Tibial nerve (tissue), 4 donors: ENCODE measurements at places on chromosomes 2 and 18. TPM values are rescaled to one million over a fixed set of nuclear protein-coding genes. Genes with fewer than 3 reads are reported as not detected.

GRCh38 chr2:162748566-162749215, 89.9 kb downstream of the KCNH7 start:
- no peaks in the 10 kb centered on the region for H3K4me1 ChIP-seq
- no peaks in the 10 kb centered on the region for H3K27me3 ChIP-seq
- H3K27ac ChIP-seq, result no peak overlapping the region
- H3K4me3 ChIP-seq, result no peak overlapping the region
- DNase-seq, result no peak

- no peaks in the 10 kb centered on the region for H3K27me3 ChIP-seq
- H3K27ac ChIP-seq, result no peak overlapping the region
- H3K4me3 ChIP-seq, result no peak overlapping the region
- no peaks in the 10 kb centered on the region for H3K4me1 ChIP-seq
- H3K36me3 ChIP-seq, result no peaks in the 10 kb centered on the region
These were observed 259.2 kb downstream of the IKZF2 start for GRCh38 chr2:212892193-212892592.

DNA sequence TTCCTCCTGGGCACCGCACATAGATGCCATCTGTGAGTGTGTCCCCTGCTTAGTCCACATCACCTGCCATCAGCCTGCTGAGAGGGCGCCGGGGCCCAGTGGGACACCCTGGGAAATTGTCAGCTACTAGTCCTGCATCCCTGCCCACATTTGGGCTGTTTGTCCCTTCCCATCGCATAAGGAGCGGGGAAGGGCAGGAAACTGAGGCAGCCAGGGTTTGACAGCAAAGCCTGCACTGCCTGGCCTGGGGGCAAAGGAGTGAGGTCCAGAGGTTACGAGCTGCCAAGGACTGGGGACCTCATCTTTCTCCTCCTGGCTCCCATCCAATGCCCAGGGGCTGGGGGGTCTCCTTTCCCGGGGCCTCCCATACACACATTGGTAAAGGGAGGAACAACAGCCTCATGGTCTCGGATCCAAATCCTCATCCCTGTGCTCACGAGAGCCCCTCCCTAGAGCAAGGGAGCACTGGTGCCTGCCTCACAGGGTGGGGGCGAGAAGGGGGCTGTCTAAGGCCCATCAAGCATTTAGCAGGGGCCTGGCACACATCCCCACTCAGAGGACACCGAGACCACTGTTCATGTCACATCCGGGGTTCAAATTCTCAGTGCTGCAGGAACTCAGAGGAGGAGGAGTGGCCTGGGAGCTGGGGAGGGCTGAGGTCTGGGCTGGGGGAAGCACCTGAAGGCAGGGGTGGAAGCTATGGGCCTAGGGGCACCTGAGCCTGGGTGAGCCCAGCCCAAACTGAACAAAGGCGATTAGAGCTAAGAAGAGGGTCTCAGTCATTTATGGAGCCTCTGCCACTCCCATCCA, 113.8 kb downstream of the SMAD7 start:
- H3K27me3 ChIP-seq, result no peaks in the 10 kb centered on the region
- H3K4me1 ChIP-seq, result no peaks in the 10 kb centered on the region
- no peak for DNase-seq
- no peak overlapping the region for H3K27ac ChIP-seq
- H3K4me3 ChIP-seq, result no peak overlapping the region

DNA sequence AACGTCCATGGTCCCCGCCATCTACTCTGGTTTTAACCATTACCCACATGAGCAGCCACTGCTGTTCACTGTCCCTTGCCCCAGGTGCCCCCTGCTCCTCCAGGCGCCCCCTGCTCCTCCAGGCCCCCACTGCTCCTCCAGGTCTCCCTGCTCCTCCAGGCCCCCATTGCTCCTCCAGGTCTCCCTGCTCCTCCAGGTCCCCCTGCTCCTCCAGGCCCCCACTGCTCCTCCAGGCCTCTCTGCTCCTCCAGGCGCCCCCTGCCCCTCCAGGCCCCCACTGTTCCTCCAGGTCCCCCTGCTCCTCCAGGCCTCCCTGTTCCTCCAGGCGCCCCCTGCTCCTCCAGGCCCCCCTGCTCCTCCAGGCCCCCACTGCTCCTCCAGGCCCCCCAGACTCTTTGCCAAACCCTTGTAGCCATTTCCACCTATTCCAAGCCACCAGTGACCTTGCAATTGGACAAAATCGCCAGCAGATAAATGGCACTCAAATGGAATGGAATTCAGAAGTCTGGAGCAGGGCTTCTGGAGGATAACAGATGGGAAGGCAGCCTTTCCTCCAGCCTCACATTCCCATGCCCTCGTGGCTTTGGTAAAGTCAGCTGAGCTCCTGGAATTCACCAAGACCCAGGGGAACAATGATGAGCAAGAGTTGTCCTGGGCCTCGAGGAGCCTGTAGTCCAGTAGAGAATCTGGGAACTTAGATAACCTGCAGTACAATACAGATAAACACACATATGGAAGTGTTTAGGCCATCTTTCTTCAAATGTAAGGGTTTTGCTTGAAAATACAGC, 13.3 kb upstream of the RPL31 start:
- peaks cover 10% of the 10 kb centered on the region for H3K4me1 ChIP-seq
- DNase-seq, result no peak
- H3K4me3 ChIP-seq, result no peak overlapping the region
- no peaks in the 10 kb centered on the region for H3K27me3 ChIP-seq
- no peaks in the 10 kb centered on the region for H3K36me3 ChIP-seq

- DNase-seq, result no peak
- no peak overlapping the region for H3K27ac ChIP-seq
- peaks cover 34% of the 10 kb centered on the region for H3K4me1 ChIP-seq
- no peak overlapping the region for H3K4me3 ChIP-seq
These were observed 7.6 kb upstream of the TRIB2 start for GRCh38 chr2:12709207-12709522.

GRCh38 chr2:113278742-113279139, at the start of gene PAX8:
Gene PAX8 (minus strand): TSS chr2:113278921. CDS start chr2:113278394, 527 bp downstream.
- H3K36me3 ChIP-seq, result no peaks in the 10 kb centered on the region
- DNase-seq, result no peak
- peaks cover 7% of the 10 kb centered on the region for H3K27me3 ChIP-seq

DNA sequence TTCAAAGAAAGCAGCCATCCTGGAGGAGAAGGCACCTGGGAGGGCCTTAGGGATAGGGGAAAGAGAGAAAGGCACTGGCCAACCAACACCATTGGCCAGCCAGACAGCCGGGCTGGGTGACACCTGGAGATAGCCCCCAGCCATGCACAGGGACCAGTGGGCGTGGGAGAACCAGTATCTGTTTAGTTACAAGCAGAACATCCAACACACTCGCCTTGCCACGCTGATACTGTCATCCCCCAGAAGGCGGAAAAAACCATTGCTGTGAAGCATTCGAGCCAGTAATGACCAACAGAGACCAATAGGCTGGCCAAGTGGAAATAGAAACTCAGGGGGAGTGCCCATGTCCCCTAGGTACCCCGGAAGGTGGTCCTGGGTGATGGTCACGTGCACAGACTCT, 15.5 kb downstream of the ASPRV1 start:
- no peaks in the 10 kb centered on the region for H3K4me1 ChIP-seq
- no peak overlapping the region for H3K4me3 ChIP-seq
- no peaks in the 10 kb centered on the region for H3K36me3 ChIP-seq
- no peak overlapping the region for H3K27ac ChIP-seq
- DNase-seq, result no peak
- H3K27me3 ChIP-seq, result no peaks in the 10 kb centered on the region

GRCh38 chr2:228681426-228681825, 499.9 kb upstream of the SPHKAP start:
- H3K27ac ChIP-seq, result no peak overlapping the region
- no peaks in the 10 kb centered on the region for H3K36me3 ChIP-seq
- no peak for DNase-seq
- no peaks in the 10 kb centered on the region for H3K27me3 ChIP-seq
- no peaks in the 10 kb centered on the region for H3K4me1 ChIP-seq

- DNase-seq, result peak; percentile 20
- H3K4me1 ChIP-seq, result no peaks in the 10 kb centered on the region
- no peaks in the 10 kb centered on the region for H3K27me3 ChIP-seq
- H3K36me3 ChIP-seq, result no peaks in the 10 kb centered on the region
- no peak overlapping the region for H3K4me3 ChIP-seq
These were observed 799.7 kb upstream of the ACVR2A start for GRCh38 chr2:147045113-147045512.

GRCh38 chr2:59538398-59538911, 1015.0 kb downstream of the BCL11A start:
- DNase-seq, result no peak
- H3K36me3 ChIP-seq, result no peaks in the 10 kb centered on the region
- H3K27ac ChIP-seq, result no peak overlapping the region
- H3K4me1 ChIP-seq, result no peaks in the 10 kb centered on the region
- no peaks in the 10 kb centered on the region for H3K27me3 ChIP-seq
- no peak overlapping the region for H3K4me3 ChIP-seq

DNA sequence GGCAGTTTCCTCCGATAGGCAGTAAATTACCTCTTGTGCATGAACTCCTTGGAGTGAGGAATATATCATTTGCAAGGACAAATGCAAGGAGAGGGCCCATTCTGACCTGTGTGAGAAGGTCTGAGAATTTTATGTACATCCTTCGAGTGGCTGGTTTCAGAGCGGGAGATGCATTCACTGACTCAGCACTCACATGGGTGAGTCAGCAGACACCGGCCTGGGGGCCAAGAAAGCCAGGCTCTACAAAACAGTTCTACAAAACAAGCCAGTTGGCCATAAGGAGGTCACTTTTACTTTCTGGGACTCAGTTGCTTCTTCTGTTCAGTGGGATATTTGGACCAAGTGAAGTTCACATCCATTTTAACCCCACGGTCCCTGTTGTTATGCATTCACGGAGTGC, 35.3 kb downstream of the CYP26B1 start:
- no peak overlapping the region for H3K4me3 ChIP-seq
- H3K36me3 ChIP-seq, result no peaks in the 10 kb centered on the region
- DNase-seq, result no peak
- H3K27me3 ChIP-seq, result no peaks in the 10 kb centered on the region

DNA sequence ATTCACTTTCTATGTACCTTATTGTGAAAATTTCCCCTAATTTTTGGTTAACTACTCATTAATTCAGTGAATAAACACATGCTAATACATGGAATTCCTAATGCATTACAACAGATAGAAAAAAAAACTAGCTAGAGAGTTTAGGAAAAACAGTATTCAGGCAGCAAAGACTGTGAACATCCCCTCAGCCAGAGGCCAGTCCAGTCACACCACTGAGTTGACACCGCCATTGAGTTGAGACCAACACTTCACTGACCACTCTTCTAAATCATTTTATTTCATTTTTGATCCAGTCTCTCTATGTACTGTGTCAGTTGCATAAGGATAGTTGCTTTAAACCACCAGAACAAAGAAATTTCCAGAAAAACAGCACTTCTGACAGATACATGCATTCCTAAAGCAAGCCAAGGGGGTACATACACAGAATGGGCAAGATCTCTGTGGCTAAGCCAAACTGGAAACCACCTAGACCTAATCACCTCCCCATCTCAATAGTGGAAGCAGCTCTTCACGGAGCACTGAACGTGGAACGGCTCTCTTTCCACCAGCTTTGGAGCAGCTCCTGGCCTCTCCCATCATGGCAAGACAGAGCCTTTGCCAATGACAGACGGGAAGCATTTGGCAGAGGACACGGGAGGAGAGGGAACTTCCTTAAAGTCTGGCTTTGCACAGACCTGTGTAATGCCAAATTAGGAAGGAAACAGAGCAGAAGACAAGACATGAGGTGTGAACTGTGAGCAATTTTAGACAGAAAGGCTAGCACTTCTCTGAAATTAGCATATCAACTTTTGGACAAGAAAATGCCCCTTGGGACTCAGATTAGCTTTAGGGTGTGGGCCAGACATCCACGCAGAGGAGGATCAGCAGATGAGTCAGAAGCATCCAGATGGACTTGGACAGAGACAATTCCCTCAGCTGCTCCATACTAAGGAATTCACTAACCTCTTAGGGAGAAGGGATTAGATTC, 36.4 kb downstream of the CACNB4 start:
- no peaks in the 10 kb centered on the region for H3K36me3 ChIP-seq
- no peaks in the 10 kb centered on the region for H3K27me3 ChIP-seq
- no peak overlapping the region for H3K27ac ChIP-seq
- no peak overlapping the region for H3K4me3 ChIP-seq

DNA sequence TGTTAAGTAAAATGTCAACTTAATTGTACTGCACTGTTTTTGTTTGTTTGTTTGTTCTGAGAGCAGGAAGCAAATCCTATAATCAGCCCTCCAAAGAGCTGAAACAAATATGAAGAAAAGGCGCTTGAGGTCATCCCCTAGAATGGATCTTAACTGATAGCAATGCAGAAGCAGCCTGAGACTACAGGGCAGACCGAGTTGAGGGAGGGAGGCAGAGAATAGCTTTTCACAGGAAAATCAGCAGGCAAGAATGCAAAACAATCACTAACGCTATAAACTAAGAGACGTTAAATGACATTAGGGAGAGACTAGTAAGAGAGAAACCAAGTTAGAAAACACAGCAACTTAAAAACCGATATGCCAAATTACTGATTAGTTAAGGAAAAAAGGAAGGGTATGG, 37.2 kb downstream of the GALNT1 start:
- DNase-seq, result no peak
- H3K27ac ChIP-seq, result no peak overlapping the region
- no peaks in the 10 kb centered on the region for H3K4me1 ChIP-seq

- no peaks in the 10 kb centered on the region for H3K36me3 ChIP-seq
- peak overlapping the region; percentile 86 for H3K27ac ChIP-seq
- peak overlapping the region; percentile 67 for H3K4me3 ChIP-seq
- no peak for DNase-seq
- no peaks in the 10 kb centered on the region for H3K4me1 ChIP-seq
- no peaks in the 10 kb centered on the region for H3K27me3 ChIP-seq
These were observed 82.7 kb upstream of the POMC start for GRCh38 chr2:25251071-25251421.

DNA sequence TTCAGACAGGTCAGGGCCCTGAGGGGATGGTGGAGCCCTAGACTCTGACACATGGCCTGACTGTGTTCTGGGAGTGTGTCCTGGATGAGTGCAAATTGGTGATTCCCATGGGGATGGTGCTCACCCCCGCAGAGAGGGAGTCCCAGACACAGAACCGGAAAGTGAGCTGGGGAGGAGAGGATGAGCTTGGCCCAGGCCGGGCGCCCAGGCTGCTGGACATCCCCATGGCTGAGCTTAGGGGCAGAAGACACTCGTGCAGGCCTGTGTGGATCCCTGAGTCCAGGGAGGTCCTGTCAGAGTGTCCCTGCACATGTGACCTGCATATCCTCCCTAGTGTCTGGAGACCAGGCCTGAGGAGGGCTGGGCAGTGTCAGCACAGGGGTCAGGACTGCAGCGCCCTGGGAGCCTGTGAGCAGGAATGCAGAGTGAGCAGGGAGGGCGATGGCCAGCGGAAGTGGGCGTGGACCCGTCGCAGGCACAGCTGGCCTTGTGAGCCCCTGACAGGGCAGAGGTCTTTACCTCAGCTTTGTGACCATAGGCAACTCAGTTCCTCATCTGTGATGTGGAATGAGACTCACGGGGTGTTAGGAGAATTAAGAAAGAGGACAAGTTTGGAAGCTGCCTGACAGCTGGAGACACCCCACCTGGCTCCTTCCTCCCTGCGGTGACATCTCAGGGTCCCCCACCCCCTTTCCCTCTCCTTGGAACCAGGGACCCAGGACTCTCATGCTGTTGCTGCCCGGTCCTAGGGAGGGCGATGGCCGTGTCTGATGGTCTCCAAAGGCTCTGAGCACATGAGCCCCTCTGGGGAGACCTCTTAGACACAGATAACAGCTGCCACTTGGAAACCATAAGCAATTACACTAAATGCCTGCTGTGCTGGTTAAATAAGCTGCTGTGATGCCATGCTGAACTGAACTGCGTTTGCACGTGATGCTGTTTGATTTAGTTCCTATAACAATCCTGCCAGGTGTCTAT, 62.6 kb upstream of the HS6ST1 start:
- no peaks in the 10 kb centered on the region for H3K36me3 ChIP-seq
- peak overlapping the region; percentile 23 for H3K27ac ChIP-seq
- no peaks in the 10 kb centered on the region for H3K4me1 ChIP-seq
- H3K4me3 ChIP-seq, result no peak overlapping the region
- no peaks in the 10 kb centered on the region for H3K27me3 ChIP-seq

C2orf66 gene
- not detected for total RNA-seq

BOLL gene
- not detected for total RNA-seq

AGXT gene
- not detected for total RNA-seq

ITGB6 gene
- not detected for total RNA-seq

SUCLG1 gene
- 58.8 TPM for total RNA-seq

RFX8 gene
- total RNA-seq, result 5.1 TPM

TRABD2A gene
- total RNA-seq, result 1.7 TPM
